ENCODE measurements at places on chromosomes 13 and 19.

GRCh38 chr19:3034656-3035541, 5.8 kb upstream of the TLE2 start:
- no peak for DNase-seq

GRCh38 chr19:46648060-46648960, 12.3 kb upstream of the GNG8 start:
- no peak for DNase-seq

DNA sequence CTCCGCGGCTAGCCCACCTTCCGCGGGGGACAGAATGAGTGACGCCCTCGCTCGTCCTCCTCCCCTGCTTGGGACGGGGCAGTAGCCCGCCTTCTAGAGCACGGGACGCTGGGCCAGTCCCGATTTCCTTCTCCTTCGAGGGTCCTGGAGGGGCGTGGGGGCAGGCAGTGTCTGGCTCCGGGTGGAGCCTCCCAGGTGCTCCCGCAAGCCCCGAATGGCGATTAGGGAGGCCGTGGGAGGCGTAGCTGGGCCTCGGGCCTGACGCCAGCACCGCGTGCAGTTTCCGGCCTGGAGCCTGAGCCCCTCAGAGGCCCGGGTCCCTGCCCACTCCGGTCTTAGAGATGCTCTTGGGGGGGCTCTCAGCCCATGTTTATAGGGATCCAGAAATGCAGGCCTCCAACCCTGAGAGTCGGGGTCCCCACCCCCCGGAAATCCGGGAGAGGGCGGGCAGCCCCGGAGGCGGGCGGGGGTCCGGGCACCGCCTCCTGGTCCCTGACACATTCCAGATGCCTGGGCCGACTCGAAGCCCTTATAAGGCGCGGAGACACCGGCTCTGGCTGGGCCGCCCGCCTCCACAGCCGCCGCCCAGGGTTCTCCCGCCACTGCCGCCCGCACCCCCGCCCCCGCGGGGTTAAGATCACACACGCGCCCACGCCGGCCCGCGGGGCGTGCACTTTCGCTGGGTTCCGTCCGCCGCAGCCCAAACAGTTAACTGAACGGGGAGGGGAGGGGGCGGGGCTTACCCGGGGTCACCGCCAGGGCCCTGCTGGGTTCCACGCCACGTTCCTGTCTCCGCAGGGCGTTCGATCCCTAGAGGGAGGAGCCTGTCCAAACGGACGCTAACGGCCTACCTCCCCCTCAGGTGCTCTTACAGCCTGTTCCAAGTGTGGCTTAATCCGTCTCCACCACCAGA, 1.5 kb downstream of the MYADM start:
- peak; percentile 36 for DNase-seq

DNA sequence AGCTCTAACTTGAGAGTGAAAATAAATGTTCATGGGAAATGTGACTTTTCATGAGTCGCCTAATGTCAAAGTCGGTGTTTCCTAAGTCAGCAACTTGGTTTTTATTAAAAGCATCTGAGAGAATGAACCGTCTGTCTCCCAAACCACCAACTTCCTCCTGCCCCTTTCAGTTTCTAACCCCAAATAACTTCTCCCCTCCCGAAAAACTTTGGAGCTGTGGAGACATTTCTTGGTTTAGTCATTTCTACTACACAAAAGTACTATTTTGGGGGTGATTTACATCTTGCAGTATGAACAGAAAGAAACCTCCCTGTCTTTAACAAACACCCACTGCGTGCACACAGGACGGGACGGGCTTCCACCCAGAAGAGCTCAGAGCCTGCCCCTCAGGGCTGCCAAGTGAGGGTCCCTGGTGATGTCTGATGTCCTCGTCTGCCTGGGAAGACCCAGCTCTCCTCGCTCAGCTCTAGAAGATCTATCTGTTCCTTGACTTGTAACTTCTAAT, 65.0 kb downstream of the RASA3 start:
- no peak for DNase-seq

DNA sequence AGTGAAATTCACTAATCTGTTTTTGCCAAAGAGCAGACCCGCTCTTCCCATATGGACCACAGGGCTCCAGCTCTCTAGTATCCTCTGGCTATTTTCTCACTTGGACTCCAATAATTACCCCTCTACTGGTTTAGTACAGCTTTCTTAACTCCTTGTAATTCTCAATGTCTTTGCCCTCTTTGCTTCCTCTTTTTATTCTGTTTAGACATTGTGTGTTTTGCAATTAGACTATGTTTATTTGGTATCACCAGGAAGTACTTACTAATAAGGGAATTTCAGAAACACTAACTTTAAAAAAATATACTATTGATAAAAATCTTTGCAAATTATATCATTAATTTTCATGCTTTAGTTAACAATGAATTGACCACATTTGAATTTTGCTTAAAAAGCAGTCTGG, 111.6 kb upstream of the OBI1 start:
- no peak for DNase-seq

DNA sequence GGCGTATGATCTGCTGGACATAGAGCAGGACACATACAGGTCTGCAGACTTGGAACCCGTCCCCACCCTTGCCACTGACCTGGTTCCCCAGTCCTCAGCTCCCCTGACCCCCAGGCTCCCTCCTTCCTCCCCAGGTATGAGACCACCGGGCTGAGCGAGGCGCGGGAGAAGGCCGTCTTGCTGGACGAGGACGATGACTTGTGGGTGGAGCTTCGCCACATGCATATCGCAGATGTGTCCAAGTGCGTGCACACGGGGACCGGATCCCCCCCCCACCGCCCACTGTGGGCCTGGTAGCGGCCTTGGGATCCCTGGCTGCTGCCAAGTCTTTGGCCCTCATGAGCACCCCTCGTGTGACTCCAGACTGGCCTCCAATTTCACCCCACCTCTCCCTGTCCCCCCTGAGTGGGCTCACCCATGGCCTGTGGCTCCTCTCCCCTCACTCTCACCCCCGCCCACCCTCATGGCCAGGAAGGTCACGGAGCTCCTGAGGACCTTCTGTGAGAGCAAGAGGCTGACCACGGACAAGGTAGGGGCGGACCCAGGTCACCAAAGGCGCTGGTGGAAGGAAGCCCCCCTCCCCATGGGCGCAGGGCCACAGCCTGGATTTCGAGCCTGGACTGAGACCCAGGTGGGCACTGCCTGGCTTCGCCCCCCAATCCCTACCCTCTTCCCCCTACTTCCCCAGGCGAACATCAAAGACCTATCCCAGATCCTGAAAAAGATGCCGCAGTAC, 5.6 kb downstream of the STXBP2 start:
- DNase-seq: no peak

GRCh38 chr19:54616821-54617560, 13.3 kb upstream of the LILRB1 start:
- DNase-seq: no peak

GRCh38 chr13:24135674-24136300, 24.7 kb upstream of the SPATA13 start:
- DNase-seq: no peak

GRCh38 chr13:94712812-94713560, 641 bp upstream of the SOX21 start:
- DNase-seq: no peak

Measured in cerebellum (tissue), 4 donors.